IPS DF 6.9 (cell line): ENCODE measurements at places on chromosomes 13 and 19.

- no peaks in the 10 kb centered on the region for H3K4me1 ChIP-seq
- no peak for DNase-seq
- H3K27me3 ChIP-seq: no peaks in the 10 kb centered on the region
Measured at GRCh38 chr13:76828316-76828741, 57.9 kb downstream of the KCTD12 start.

GRCh38 chr13:91891141-91891540 is 492.7 kb downstream of the GPC5 start:
- no peak overlapping the region for H3K4me3 ChIP-seq
- no peaks in the 10 kb centered on the region for H3K27me3 ChIP-seq
- no peaks in the 10 kb centered on the region for H3K4me1 ChIP-seq
- DNase-seq: no peak
- no peaks in the 10 kb centered on the region for H3K36me3 ChIP-seq
- no peak overlapping the region for H3K27ac ChIP-seq

GRCh38 chr13:50758796-50759195 is 84.7 kb downstream of the DLEU7 start:
- H3K27me3 ChIP-seq: no peaks in the 10 kb centered on the region
- no peak overlapping the region for H3K4me3 ChIP-seq
- no peaks in the 10 kb centered on the region for H3K4me1 ChIP-seq

DNA sequence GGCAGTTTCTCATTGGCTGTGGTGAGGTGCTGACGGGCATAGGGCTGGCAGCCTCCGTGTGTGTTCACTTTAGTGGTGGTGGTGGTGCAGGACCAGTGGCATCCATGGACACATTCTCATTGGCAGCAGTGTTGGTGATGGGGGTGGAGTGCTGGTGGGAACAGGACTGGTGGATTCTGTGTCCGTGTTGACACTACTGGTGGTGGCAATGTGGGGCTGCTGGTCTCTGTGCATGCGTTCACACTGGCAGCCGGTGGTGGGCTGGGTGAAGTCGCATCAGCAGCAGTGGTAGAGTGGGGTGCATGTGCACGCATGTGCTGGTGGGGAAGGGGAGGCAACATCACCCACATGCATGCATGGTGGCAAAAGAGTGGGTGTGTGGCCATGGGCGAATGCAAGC is 1471.4 kb upstream of the PCDH20 start:
- DNase-seq: no peak
- H3K4me3 ChIP-seq: no peak overlapping the region
- no peaks in the 10 kb centered on the region for H3K27me3 ChIP-seq
- no peaks in the 10 kb centered on the region for H3K4me1 ChIP-seq
- H3K27ac ChIP-seq: no peak overlapping the region

DNA sequence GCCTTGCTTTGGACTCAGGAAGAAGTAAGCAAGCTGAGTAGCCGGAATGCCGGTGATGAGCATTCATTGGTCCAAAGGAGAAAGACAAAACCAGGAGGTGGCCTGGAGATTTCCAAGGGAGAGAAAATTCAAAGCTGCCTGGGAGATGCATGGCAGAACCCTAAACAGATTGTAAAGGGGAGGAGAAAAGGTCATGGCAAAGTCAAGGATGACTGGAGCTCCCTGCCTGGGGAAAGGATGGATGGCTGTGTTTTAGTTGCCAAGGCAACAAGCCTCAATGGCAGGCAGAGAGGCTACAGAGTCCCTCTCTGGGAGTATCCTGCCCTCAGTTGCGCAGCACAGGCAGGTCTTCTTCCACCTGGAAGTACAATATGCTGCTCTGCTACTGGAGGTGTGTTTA is 134.0 kb downstream of the ENOX1 start:
- H3K4me1 ChIP-seq: no peaks in the 10 kb centered on the region
- no peak overlapping the region for H3K27ac ChIP-seq
- no peaks in the 10 kb centered on the region for H3K27me3 ChIP-seq
- no peaks in the 10 kb centered on the region for H3K36me3 ChIP-seq

DNA sequence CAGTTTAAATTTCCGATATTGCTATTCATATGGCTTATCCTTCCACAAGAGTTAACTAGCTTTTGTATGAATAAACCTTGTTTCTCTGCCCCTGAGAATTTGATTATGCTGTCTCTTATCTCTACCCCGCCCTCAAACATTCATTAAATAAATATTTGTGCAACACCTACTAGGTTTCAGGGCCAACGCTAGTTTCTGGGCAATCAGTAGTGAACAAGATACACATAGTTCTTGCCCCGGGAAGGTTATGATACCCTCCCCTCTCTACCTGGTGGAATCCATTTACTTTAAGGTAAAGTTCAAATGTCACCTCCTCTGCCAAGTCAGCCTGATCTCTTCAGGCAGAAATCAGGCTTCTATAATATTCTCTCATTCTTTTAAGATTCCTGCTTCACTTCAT is 16.6 kb upstream of the USP12 start:
- H3K4me3 ChIP-seq: no peak overlapping the region
- H3K4me1 ChIP-seq: no peaks in the 10 kb centered on the region
- H3K27me3 ChIP-seq: no peaks in the 10 kb centered on the region
- no peak overlapping the region for H3K27ac ChIP-seq
- DNase-seq: no peak

DNA sequence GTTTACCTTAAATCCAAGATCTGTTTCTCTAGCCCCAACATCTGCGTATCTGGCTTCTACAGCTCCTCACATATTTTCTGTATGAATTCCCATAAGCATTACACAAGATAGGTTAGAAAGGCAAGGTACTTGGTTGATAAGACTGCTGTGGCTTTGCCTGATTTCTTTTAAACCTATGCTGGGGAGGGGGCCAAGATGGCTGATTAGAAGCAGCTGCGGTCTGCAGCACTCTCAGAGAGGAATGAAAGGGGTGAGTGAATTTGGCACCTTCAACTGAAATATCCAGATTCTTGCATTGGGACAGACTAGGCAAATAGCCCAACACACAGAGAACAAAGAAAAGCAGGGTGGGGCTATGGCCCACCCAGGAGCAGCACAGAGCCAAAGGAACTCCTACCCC is 12.2 kb upstream of the DLEU7 start:
- no peaks in the 10 kb centered on the region; the same call in 1 of the 2 replicates for H3K36me3 ChIP-seq
- no peaks in the 10 kb centered on the region for H3K4me1 ChIP-seq
- no peaks in the 10 kb centered on the region for H3K27me3 ChIP-seq

- no peaks in the 10 kb centered on the region; the same call in 1 of the 2 replicates for H3K4me1 ChIP-seq
- H3K36me3 ChIP-seq: no peaks in the 10 kb centered on the region
- H3K4me3 ChIP-seq: no peak overlapping the region
Measured at GRCh38 chr13:71251292-71251951, 615.6 kb downstream of the DACH1 start.

- H3K27me3 ChIP-seq: no peaks in the 10 kb centered on the region
- no peak for DNase-seq
- no peaks in the 10 kb centered on the region for H3K36me3 ChIP-seq
- H3K4me3 ChIP-seq: peak overlapping the region; percentile 93
- no peaks in the 10 kb centered on the region for H3K4me1 ChIP-seq
Measured at GRCh38 chr19:36849701-36850558, 746 bp upstream of the ZNF345 start.

GRCh38 chr19:17499648-17500446 is 11.6 kb upstream of the PGLS start:
- no peak overlapping the region for H3K27ac ChIP-seq
- no peak overlapping the region for H3K4me3 ChIP-seq
- H3K4me1 ChIP-seq: 0 out of 2 replicates have a peak, but pooled peaks cover 3% of the 10 kb centered on the region

DNA sequence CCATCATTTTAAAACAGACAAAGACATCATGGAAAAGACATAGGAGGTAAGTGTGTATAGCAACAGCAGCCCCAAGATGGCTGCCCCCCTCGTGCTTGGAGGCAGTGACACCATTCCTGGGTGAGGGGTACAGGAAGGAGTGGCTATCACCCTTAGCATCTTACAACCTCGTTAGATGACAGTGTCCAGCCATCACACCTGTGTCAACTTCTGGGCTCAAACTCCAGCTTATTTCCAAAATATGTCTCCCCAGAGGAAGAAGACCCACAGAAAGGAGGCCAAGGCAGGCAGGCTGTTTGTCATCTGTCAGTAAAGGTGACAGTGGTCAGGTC is 27.5 kb downstream of the EPS15L1 start:
- no peak for DNase-seq
- no peak overlapping the region for H3K4me3 ChIP-seq
- no peaks in the 10 kb centered on the region for H3K36me3 ChIP-seq
- H3K27me3 ChIP-seq: no peaks in the 10 kb centered on the region
- H3K27ac ChIP-seq: no peak overlapping the region

GRCh38 chr19:28034936-28035335 is 1178.0 kb downstream of the UQCRFS1 start:
- no peaks in the 10 kb centered on the region for H3K27me3 ChIP-seq
- no peaks in the 10 kb centered on the region for H3K4me1 ChIP-seq
- no peaks in the 10 kb centered on the region for H3K36me3 ChIP-seq
- no peak overlapping the region for H3K27ac ChIP-seq

GRCh38 chr13:80036845-80037504 is 304.0 kb downstream of the SPRY2 start:
- H3K27me3 ChIP-seq: no peaks in the 10 kb centered on the region
- no peak for DNase-seq
- H3K4me3 ChIP-seq: no peak overlapping the region
- no peaks in the 10 kb centered on the region for H3K36me3 ChIP-seq
- H3K27ac ChIP-seq: no peak overlapping the region

DNA sequence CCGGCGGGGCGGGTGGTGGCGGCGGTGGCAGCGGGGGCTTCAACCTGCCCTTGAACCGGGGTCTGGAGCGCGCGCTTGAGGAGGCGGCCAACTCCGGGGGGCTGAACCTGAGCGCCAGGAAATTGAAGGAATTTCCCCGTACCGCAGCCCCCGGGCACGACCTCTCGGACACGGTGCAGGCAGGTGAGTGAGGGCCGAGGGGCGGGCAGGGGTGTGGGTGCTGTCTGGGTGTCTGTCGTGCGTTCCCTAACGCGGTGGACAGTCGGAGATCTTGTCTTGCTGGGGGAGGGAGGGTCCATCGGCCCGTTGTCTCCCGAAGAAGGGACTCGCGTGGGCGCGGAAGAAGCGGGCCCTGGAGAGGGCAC is 533 bp downstream of the LRCH1 start:
- peak overlapping the region; percentile 87 for H3K4me3 ChIP-seq
- DNase-seq: no peak
- H3K36me3 ChIP-seq: no peaks in the 10 kb centered on the region
- no peaks in the 10 kb centered on the region; the same call in 1 of the 2 replicates for H3K27me3 ChIP-seq
- peaks cover 3% of the 10 kb centered on the region; the same call in 1 of the 2 replicates for H3K4me1 ChIP-seq
- H3K27ac ChIP-seq: no peak overlapping the region

GRCh38 chr13:106140476-106140875 is 395.0 kb downstream of the EFNB2 start:
- H3K36me3 ChIP-seq: no peaks in the 10 kb centered on the region
- no peak overlapping the region for H3K27ac ChIP-seq
- H3K4me1 ChIP-seq: peaks cover 1% of the 10 kb centered on the region; the same call in 1 of the 2 replicates
- no peak overlapping the region for H3K4me3 ChIP-seq

GRCh38 chr13:73216381-73216831 is 157.6 kb downstream of the KLF5 start:
- no peaks in the 10 kb centered on the region for H3K27me3 ChIP-seq
- no peak overlapping the region for H3K4me3 ChIP-seq
- no peak for DNase-seq
- H3K4me1 ChIP-seq: no peaks in the 10 kb centered on the region; the same call in 1 of the 2 replicates
- no peaks in the 10 kb centered on the region for H3K36me3 ChIP-seq

DNA sequence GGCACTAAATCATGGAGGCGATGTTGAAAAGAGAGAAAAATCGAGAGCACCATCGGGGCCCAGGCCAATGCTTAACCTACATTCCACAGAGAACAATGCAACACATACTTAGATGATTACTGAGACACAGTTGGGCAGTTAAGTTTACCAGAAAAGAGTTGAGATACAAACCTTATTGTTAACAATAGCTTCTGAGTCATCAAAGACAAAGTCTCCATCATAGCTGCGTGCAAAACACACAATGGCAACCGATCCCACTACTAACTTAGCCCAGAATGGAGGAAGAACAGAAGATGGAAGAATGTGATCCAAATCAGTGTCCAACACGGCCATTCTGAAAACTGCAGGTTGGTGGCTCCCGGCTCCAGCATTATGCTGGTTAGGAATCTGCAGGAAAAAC is 6.2 kb downstream of the TMTC4 start:
- H3K4me3 ChIP-seq: no peak overlapping the region
- DNase-seq: no peak
- no peaks in the 10 kb centered on the region for H3K4me1 ChIP-seq
- H3K27me3 ChIP-seq: no peaks in the 10 kb centered on the region

DNA sequence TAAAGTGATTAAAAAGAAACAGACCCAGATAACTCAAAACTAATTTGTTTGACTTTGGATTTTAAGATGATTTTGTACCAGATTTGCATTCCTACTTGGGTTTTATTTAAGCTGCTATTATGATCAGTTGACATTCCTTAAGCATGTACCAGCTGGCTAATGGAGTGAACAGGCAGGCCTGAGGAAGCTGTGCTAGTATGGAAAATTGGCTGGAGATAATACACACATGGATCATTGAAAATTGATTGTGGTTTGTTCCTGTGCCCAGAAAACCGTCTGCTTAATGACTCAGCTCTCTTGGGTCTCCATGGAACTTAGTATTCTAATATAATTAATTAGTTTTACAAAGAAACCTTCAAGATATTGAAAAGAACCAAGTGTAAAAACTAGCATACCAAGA is 22.6 kb downstream of the POLR1D start:
- peaks cover 2% of the 10 kb centered on the region; the same call in 1 of the 2 replicates for H3K4me1 ChIP-seq
- H3K4me3 ChIP-seq: no peak overlapping the region
- DNase-seq: no peak
- no peaks in the 10 kb centered on the region for H3K27me3 ChIP-seq
- no peak overlapping the region for H3K27ac ChIP-seq

DNA sequence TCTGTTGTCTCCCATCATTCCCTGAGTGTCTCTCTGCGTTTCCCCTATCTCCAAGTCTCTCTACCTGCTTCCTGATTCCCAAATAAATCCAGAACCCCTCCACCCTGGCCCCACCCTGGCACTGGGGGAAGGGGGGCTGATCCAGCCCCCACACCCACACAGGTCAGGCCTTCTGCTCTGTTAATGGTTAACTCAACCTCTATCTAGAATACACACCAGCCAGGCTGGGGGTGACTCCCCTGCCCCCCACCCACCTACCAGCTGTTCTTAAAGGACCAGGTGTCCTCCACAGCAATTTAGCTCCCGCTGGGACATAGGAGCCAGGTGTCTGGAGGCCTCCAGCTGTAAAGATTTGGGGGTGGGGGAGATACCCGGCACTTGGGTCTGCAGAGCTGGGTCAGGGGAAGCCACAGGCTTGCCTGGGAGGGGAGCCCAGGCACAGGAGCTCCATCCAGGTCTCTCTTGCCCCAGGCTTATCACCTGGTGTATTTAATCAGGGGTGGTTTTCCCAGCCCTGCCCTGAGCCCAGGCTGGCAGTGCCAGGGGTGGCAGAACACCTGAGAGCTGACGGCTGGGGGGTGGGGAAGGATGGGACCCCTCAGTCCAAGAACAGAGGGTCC is 3.9 kb downstream of the IRF2BP1 start:
- H3K4me3 ChIP-seq: peak overlapping the region; percentile 3; the same call in 1 of the 2 replicates
- peaks cover 10% of the 10 kb centered on the region; the same call in 1 of the 2 replicates for H3K36me3 ChIP-seq
- H3K4me1 ChIP-seq: peaks cover 13% of the 10 kb centered on the region
- H3K27ac ChIP-seq: no peak overlapping the region
- H3K27me3 ChIP-seq: no peaks in the 10 kb centered on the region

- peak within 1 kb of the TSS; percentile 78 for H3K4me3 ChIP-seq
- no peaks in the 10 kb centered on the region; the same call in 1 of the 2 replicates for H3K4me1 ChIP-seq
- peaks cover 7% of the 10 kb centered on the region; the same call in 1 of the 2 replicates for H3K36me3 ChIP-seq
- H3K27me3 ChIP-seq: no peaks in the 10 kb centered on the region
- H3K27ac ChIP-seq: no peak within 1 kb of the TSS
Measured at GRCh38 chr19:17215127-17215971, at the start of gene USE1. USE1 (plus strand) TSS chr19:17215357; CDS start chr19:17215406, 49 bp downstream.

- DNase-seq: no peak
- no peaks in the 10 kb centered on the region for H3K36me3 ChIP-seq
- no peaks in the 10 kb centered on the region for H3K4me1 ChIP-seq
- H3K4me3 ChIP-seq: no peak overlapping the region
- H3K27ac ChIP-seq: no peak overlapping the region
Measured at GRCh38 chr13:87314822-87315221, 356.3 kb upstream of the SLITRK5 start.
